ENCODE measurements at places on chromosomes 6 and 20. TPM values are rescaled to one million over a fixed set of nuclear protein-coding genes. Genes with fewer than 3 reads are reported as not detected.

RBCK1 gene
- 133 TPM for total RNA-seq

HLA-DQB1 gene
- total RNA-seq: 23.2 TPM

ZC2HC1B gene
- not detected for total RNA-seq

ID4 gene
- 7.0 TPM for total RNA-seq

PTCHD4 gene
- total RNA-seq: not detected

TNXB gene
- 30.1 TPM for total RNA-seq

OPN5 gene
- not detected for total RNA-seq

GPLD1 gene
- total RNA-seq: 2.3 TPM
